CD4-positive, alpha-beta T cell (primary cell): ENCODE measurements at places on chromosomes 3 and 15.

- no peak for DNase-seq
Observed at GRCh38 chr3:114687151-114687550, 393.3 kb downstream of the TIGIT start.

- DNase-seq: no peak
Observed at GRCh38 chr15:32704395-32704981, 13.3 kb upstream of the GREM1 start.

DNA sequence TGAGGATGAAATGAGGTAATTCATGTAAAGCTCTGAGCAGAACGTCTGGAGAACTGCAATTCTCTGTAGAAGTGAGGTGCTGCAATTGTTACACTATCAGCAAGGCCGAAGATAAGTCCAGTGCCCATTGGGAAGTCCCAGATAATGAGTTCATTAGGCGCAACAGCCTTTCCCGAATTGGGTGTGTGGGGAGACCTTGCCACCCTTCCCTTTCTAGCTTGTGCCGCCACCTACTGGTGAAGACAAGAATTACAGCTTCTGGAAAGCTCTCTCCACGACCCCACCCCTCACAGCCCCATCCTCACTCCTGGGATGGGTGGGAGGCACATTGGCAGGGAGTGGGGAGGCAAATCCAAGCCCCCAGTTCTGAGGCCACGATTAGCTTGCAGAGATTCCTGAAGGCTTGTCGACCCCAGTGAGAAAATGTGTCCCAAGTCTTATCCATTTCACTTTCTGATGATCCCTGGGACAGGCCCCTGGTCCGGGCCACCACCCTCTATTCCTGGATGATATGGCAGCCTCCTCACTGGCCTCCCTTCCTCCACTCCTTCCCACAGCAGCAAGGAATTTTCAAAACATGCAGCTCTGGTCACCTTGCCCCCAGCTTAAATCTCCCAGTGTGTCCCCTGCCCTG lies 36.4 kb downstream of the FAM3D start:
- peak; percentile 55 for DNase-seq

DNA sequence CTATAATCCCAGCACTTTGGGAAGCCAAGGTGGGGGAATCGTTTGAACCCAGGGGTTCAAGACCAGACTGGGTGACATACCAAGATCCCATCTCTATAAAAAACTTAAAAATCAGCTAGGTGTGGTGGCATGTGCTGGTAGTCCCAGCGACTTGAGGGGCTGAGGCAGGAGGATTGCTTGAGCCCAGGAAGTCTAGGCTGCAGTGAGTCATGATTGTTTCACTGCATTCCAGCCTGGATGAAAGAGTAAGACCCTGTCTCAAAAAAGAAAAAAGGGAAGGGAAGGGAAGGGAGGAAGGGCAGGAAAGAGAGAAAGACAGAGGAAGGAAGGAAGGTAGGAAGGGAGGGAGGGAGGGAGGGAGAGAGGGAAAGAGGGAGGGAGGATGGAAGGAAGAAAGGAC lies 133.7 kb upstream of the LRRN1 start:
- DNase-seq: no peak

- DNase-seq: no peak
Observed at GRCh38 chr15:64717735-64718495, 57.5 kb downstream of the RBPMS2 start.

GRCh38 chr3:38331257-38332022 lies 15.1 kb upstream of the XYLB start:
- DNase-seq: no peak

- DNase-seq: no peak
Observed at GRCh38 chr3:126464093-126464492, 11.6 kb downstream of the ZXDC start.

GRCh38 chr15:52171386-52171785 lies 19.8 kb downstream of the GNB5 start:
- DNase-seq: no peak

- no peak for DNase-seq
Observed at GRCh38 chr3:110016235-110016815, 679.0 kb upstream of the DPPA4 start.

DNA sequence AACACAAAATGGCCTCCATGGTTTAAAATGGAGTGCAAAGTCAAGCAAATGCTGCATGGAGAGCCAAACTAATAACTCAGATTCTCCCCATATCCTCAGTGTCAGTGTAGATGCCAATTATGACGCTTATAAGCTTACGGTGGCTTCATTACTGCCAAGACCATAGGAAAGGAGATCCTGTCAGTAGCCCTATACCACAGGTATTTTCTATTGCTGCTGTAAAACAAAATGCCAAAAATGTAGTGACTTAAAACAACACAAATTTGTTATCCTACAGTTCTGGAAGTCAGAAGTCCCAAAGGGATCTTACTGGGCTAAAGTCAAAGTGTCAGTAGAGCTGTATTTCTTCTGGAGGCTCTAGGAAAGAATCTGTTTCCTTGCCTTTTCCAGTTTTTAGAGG lies 149.8 kb upstream of the GBE1 start:
- DNase-seq: no peak

- no peak for DNase-seq
Observed at GRCh38 chr15:37100966-37101215, 542 bp upstream of the MEIS2 start.

- no peak for DNase-seq
Observed at GRCh38 chr3:69511361-69511760, 125.5 kb upstream of the FRMD4B start.

DNA sequence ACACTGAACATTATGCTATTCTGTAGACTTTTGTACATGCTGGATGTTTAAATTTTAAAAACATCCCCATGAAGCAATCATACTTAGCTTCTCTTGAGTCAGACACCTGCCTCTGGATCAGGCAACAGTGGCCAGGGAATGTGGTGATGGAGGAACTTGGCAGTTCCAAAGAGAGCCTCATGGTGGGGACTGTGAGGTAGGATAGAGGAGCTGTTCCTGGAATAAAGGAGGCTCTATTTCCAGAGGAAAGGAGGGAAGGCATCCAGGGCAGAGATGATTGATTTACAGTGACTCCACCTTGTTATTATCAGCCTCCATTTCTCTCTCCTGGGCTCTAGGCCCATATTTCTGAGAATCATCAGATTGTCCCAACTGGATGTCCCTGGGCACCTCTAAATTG lies 35.0 kb upstream of the ABHD17C start:
- DNase-seq: no peak

GRCh38 chr3:95438274-95438673 lies 1375.4 kb downstream of the NSUN3 start:
- DNase-seq: no peak

GRCh38 chr3:90069748-90070147 lies 962.3 kb downstream of the EPHA3 start:
- DNase-seq: no peak

GRCh38 chr3:49600781-49601180 lies 46.5 kb downstream of the BSN start:
- DNase-seq: no peak

GRCh38 chr3:102531686-102532085 lies 96.9 kb downstream of the ZPLD1 start:
- DNase-seq: no peak

- no peak for DNase-seq
Observed at GRCh38 chr3:12237076-12237475, 51.8 kb upstream of the PPARG start.

DNA sequence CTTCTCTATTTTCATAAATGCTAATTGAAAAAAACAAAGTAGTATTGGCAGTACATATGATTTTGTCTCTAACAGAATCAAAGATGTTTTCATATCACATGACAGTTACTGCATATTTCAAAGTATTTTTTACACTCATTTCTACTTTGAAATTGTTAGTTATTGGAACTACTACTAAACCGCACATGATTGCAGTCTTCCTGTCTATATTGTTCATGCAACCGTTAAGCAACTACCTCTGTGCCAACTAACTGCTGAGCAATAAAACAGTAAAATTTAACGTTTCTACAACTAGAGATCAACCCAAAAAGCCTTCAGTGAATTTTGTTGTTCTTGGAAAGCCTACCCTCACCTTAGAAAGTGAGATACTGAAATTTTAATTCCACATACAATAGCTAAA lies 64.2 kb downstream of the DMXL2 start:
- DNase-seq: peak; percentile 25
